ENCODE measurements at places on chromosomes 12 and 14.
A peak's percentile ranks its signal among the peaks of the same experiment; 100 is the strongest.

DNA sequence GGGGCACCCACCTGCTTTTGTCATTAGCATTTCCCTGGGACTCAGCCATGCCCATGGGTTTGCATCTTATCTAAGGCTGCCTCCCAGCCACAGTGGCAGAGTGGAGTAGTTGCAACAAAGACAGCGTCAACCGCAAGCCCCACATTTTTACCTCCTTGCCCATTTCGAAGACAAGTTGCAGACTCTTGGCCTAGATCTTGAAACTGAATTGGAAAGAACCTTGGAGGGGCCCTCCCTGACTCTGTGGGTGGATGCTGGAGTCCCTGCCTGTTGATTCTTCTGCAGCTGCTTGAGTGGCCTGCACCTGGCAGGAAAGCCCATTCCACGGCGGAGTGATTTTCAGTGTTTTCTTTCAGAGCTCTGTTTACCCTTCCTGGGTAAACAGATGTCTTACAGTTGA is 309.0 kb downstream of the VRK1 start:
- no peaks in the 10 kb centered on the region for H3K27me3 ChIP-seq
- no peaks in the 10 kb centered on the region for H3K36me3 ChIP-seq
- no peak overlapping the region for H3K4me3 ChIP-seq
- no peaks in the 10 kb centered on the region for H3K4me1 ChIP-seq

DNA sequence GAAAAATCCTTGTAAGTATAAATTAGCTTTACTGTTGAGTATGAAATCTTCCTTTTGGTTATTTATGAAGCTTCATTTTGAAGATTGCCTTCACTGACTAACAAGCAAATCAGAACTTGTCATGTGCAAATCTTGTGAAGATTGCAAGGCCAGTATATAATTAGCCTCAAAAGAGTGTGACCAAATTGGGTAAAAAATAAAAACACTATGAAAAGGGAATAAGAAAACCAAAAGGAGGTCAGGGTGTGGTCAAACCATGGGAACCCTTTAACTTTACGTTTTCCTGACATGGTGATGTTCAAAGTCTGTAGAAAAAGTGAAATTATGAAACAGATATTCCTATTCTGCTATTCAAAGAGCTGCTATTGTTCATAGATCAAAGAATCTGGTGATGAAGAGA is 230.3 kb downstream of the BCAT1 start:
- no peaks in the 10 kb centered on the region for H3K36me3 ChIP-seq
- peaks cover 15% of the 10 kb centered on the region for H3K4me1 ChIP-seq
- H3K4me3 ChIP-seq = no peak overlapping the region
- no peaks in the 10 kb centered on the region for H3K27me3 ChIP-seq
- no peak overlapping the region for H3K27ac ChIP-seq
- no peak for DNase-seq

DNA sequence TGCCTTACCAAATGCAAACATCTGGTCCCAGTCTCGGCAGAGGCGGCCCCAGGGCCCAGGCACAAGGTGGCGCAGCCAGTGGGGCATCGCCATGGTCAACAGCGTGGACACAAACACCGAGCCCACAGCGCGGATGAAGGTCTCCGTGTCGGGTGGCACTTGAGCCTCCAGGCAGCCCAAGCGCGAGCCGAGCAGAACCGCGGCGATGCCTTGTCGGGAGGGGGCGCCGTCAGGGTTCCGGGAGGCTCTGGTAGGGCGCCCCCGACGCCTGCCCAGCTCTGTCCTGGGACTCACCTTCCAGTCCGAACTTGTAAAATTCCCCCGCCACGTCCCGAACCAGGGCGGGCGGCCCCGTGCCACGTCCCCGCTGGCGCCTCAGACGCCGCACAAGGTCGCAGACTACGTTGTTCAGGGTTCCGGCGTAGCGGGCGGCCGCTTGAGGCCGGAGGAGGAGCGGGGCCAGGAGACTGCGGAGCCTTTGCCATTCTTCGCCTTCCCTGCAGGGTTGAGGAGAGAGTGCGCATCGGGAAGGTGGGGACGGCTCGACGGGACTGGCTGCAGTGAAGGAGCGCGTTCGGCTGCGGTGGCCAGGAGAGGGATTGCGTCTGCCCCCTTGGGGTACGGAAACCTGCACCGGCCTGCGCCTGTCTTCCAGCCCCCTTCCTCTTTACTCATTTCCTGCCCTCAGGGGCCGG is 1.7 kb downstream of the CYP27B1 start:
- peaks cover 21% of the 10 kb centered on the region for H3K4me1 ChIP-seq
- peaks cover 6% of the 10 kb centered on the region for H3K36me3 ChIP-seq
- H3K27ac ChIP-seq = no peak overlapping the region
- H3K27me3 ChIP-seq = peaks cover 33% of the 10 kb centered on the region
- DNase-seq = no peak
- peak overlapping the region; percentile 67 for H3K4me3 ChIP-seq

DNA sequence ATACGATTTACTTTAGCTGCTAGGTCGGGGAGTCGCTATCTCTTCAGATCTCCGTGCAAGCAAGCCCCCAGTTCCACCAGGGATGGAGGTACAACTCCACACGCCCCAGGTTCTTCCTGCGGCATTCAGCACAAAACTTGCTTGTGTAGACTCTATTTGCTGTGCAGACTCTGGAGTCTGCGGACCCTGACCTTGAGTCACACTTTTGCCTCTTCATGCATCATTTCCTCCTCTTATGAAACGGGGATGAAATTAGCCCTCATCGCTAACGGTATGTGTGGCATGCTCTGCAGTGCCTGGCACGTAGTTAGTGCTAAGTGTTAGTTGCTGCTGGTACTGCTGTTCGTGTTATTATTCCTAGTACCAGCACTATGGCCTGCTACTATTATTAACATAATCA is 84.4 kb downstream of the TMEM132D start:
- no peaks in the 10 kb centered on the region for H3K4me1 ChIP-seq
- no peak overlapping the region for H3K27ac ChIP-seq
- peaks cover 1% of the 10 kb centered on the region for H3K36me3 ChIP-seq
- no peak for DNase-seq
- no peak overlapping the region for H3K4me3 ChIP-seq

DNA sequence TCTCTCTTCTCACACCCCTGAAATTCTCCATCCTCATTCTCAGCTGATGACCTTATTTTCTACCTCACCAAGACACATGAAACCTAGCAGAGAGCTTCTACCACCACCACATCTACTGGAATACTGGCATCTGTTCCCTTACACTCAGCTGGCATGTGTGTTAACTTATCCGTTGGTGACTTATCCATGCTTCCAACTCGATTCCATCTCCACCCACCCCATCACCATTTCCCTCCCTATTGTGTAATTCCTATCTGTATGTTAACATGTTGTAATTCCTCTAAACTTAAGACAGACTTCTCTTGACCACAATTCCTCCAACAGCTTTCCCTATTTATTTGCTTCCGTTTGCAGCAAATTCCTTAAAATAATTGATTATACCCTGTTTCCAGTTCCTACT is 15.4 kb downstream of the C1S start:
- H3K36me3 ChIP-seq = no peaks in the 10 kb centered on the region
- peaks cover 16% of the 10 kb centered on the region for H3K4me1 ChIP-seq
- no peak for DNase-seq
- no peak overlapping the region for H3K27ac ChIP-seq
- peaks cover 40% of the 10 kb centered on the region for H3K27me3 ChIP-seq

GRCh38 chr14:52112336-52113018 is 43.6 kb upstream of the NID2 start:
- no peak overlapping the region for H3K4me3 ChIP-seq
- DNase-seq = no peak
- peaks cover 31% of the 10 kb centered on the region for H3K4me1 ChIP-seq
- H3K27me3 ChIP-seq = no peaks in the 10 kb centered on the region

GRCh38 chr14:94977016-94977415 is 180.3 kb downstream of the DICER1 start:
- no peaks in the 10 kb centered on the region for H3K4me1 ChIP-seq
- H3K27me3 ChIP-seq = peaks cover 18% of the 10 kb centered on the region
- no peak overlapping the region for H3K27ac ChIP-seq
- H3K36me3 ChIP-seq = no peaks in the 10 kb centered on the region
- no peak overlapping the region for H3K4me3 ChIP-seq
- no peak for DNase-seq

DNA sequence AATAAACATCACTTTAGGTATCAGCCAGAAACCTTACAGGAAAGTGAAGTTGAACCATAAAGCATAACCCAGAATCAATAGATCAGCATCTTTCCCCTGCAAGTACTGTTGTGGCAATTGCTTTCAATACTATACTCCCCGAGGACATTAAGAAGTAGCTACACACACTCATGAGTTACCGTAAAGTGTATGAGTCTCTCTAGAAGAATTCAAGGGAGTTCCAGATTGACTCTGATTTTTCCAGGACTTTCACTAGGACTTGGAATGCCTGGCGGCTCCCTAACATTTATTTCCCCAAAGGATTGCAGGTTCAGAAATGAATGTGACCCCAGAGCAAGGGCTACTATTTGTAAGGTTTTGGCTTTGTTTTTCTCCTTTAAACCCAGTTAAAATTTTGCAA is 465.4 kb upstream of the MDGA2 start:
- no peaks in the 10 kb centered on the region for H3K4me1 ChIP-seq
- H3K27me3 ChIP-seq = no peaks in the 10 kb centered on the region
- no peak for DNase-seq
- H3K27ac ChIP-seq = no peak overlapping the region

- peaks cover 20% of the 10 kb centered on the region for H3K4me1 ChIP-seq
- no peak overlapping the region for H3K4me3 ChIP-seq
- H3K27ac ChIP-seq = peak overlapping the region; percentile 48
- peaks cover 10% of the 10 kb centered on the region for H3K36me3 ChIP-seq
- no peak for DNase-seq
- no peaks in the 10 kb centered on the region for H3K27me3 ChIP-seq
Measured at GRCh38 chr12:71871116-71871515, 31.6 kb downstream of the TBC1D15 start.

GRCh38 chr12:60308366-60308991 is 712.6 kb downstream of the SLC16A7 start:
- H3K4me1 ChIP-seq = no peaks in the 10 kb centered on the region
- H3K27ac ChIP-seq = no peak overlapping the region
- DNase-seq = no peak
- H3K27me3 ChIP-seq = no peaks in the 10 kb centered on the region
- H3K36me3 ChIP-seq = no peaks in the 10 kb centered on the region
- no peak overlapping the region for H3K4me3 ChIP-seq

DNA sequence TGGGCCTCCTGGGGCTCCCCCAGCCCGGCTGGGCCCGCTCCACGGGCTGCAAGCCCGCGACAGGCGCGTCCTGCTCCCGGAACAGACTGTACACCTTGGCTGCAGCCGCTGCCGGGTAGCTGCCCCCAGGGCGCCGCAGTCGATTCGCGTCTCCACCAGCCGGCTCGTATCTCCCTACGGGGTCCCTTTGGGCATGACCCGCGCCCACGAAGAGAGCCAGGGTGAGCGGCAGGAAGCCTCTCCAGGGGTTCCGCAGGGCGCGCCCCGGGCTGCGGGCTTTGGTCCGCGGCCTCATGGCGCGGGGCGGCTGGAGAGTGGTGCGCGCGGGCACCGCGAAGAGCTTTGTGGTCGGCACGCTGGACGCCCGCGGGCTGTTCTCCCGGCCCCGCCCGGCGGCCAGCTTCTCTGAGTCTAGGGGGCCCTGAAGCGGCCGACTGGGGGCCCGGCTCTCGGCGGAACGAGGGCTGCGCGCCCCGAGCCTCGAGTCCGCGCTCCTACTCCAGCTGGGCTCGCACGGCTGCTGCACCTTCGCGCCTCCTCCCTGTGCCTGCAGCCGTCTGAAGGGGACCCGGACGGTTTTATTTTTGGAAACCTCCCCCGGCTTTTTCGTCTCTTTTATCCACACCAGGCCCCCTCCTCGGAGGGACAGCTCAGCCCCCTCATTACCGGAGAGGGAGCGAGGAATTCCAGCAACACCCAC is at the start of gene LTBP2:
Gene LTBP2, minus strand, starts transcription at position 588 of the 700 bp plus-strand sequence. Its CDS starts 293 bp downstream, at position 295.
- no peak for DNase-seq
- peaks cover 72% of the 10 kb centered on the region for H3K4me1 ChIP-seq
- H3K36me3 ChIP-seq = peaks cover 5% of the 10 kb centered on the region
- H3K27ac ChIP-seq = peak within 1 kb of the TSS; percentile 59

- H3K27ac ChIP-seq = no peak overlapping the region
- no peaks in the 10 kb centered on the region for H3K36me3 ChIP-seq
- peak overlapping the region; percentile 72 for H3K4me3 ChIP-seq
- H3K27me3 ChIP-seq = peaks cover 16% of the 10 kb centered on the region
- peaks cover 27% of the 10 kb centered on the region for H3K4me1 ChIP-seq
- peak; percentile 86 for DNase-seq
Measured at GRCh38 chr12:31117203-31118011, 43.7 kb downstream of the DDX11 start.

DNA sequence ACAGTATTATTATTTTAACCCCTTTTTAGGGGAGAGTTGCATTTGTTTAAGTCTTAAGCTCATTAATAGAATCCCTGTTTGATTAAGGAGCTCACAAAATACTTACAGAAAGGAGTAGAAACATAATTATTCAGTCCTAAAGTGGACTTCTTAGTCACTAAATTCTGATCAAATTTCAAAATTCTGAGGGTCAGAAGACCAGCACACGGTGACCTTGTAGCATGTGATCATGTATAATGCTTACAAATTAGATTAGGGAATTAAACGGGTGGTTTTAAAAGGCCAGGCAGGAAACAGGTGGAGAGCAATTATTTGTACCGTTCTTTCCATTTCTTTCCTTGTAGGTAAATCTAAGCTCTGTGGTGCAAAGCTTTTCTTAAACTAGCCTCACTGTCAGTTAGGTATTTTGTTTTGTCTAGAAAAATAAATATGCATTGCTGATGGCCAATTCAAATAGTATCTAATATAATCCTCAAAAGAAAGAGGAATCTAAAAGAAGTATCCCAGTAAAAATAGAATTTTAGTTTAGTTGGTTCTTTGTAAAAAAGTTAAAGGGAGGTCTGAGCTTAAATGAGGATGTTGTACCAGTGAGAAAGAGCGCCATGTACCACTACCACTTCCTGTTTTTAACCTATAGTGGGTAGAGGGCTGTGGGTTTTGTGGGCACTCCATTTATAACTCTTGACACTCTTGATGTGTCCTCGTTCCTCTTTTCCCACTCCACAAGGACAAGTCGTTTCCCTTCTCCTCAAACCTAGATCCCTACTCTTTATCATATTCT is 51.1 kb downstream of the SLC38A1 start:
- no peak for DNase-seq
- no peaks in the 10 kb centered on the region for H3K27me3 ChIP-seq
- no peak overlapping the region for H3K27ac ChIP-seq
- peaks cover 61% of the 10 kb centered on the region for H3K36me3 ChIP-seq
- no peak overlapping the region for H3K4me3 ChIP-seq
- peaks cover 24% of the 10 kb centered on the region for H3K4me1 ChIP-seq

DNA sequence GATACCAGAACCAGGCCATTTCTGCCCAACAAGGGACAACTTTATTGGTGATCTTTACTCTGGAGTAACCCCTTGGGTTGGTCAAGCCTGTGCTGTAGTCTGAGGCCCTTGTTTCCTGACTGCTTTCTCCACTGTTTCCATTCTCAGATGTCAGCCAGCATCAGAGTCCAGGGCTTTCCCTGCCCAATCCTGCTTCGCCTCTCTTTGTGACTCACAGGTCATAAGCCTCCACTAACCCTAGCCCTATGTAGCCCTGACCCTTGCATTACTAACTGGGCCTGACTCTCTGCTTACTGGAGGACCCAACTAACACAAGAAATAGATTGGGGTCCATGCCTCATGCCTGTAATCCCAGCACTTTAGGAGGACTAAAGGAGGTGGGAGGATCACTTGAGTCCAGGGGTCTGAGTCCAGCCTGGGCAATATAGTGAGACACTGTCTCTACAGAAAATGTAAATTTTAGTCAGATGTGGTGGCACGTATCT is 8.6 kb upstream of the SNRNP35 start:
- peaks cover 29% of the 10 kb centered on the region for H3K4me1 ChIP-seq
- H3K27ac ChIP-seq = no peak overlapping the region
- DNase-seq = no peak
- no peaks in the 10 kb centered on the region for H3K36me3 ChIP-seq
- H3K27me3 ChIP-seq = no peaks in the 10 kb centered on the region

- peaks cover 22% of the 10 kb centered on the region for H3K4me1 ChIP-seq
- peaks cover 10% of the 10 kb centered on the region for H3K27me3 ChIP-seq
- H3K36me3 ChIP-seq = no peaks in the 10 kb centered on the region
- DNase-seq = no peak
- H3K27ac ChIP-seq = no peak overlapping the region
Measured at GRCh38 chr12:51953864-51954263, 2.4 kb downstream of the ACVR1B start.
